ENCODE measurements at places on chromosomes 6 and 20.

- no peak for DNase-seq
These were observed 57.5 kb downstream of the SNRNP48 start for GRCh38 chr6:7647504-7647903.

- no peak for DNase-seq
These were observed 202.2 kb upstream of the CCN2 start for GRCh38 chr6:132153221-132153898.

- DNase-seq, result no peak
These were observed 11.7 kb downstream of the PTPRK start for GRCh38 chr6:128508588-128509296.

DNA sequence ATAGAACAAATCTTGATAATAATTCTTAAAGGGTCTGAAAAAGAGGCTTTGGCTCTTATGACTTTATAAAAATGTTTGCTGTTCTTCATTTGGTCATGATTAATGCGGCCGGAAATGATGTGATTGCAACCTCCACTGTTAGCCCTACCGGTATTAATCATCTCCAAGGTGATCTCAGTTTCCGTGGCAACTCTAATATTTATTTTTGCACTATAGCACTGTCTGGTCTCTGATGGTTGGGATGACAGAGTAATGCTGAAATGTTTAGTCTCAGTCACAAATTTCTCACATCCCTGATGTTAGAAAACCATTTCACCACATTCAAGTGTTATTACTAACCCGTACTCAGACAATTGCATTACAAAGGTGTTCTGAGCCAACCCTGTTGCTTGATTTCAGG lies 87.4 kb downstream of the TMEM200A start:
- DNase-seq, result no peak

DNA sequence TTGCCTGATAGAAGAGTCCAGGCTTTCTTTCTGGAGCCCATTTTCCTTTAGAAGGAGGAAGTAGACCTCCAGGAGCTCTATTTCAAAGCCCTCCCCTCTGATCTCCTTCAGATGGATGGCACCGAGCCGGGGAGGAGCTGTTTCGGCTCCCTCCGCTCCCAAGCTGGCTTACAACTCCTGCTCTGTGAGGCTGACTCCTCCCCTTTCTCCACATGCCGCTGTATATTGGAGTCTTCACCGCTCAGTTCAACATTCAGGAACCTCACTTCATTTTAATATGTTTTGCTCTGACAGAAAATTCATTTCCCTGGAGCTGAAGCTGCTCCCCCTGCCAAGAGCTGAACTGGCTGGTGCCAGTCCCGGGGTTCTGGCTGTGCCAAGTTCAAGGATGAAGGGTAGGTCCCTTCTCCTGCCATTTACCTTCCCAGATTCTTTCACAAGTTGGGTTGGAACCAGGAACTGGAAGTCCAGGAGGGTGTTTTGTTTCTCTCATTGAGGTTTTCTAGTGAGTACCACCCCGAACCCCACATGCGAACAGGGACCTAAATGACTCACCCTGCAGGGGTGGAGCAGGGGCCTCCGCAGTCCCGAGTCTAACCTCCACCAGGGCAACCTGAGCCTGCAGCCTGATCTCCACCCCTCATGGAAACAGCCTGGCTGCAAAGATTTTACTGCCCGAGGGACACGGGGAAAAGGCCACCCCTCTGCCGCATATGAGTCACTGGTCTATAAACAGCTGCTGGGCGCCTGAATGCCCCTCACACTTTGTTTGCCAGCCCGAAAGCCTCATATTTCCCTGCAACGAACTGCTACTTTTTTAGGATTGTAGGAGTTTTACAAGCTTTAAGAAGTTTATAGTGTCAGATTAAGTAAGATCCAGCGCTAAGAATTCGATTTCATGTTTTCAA lies 68.6 kb upstream of the FOXA2 start:
- no peak for DNase-seq

Data from upper lobe of right lung (tissue), 1 donor.